HCT116 (cell line): ENCODE measurements at places on chromosomes 11 and 22. TPM values are rescaled to one million over a fixed set of nuclear protein-coding genes. Genes with fewer than 3 reads are reported as not detected.
A peak's percentile ranks its signal among the peaks of the same experiment; 100 is the strongest.

Gene TTC38
- 22.9 TPM for total RNA-seq

Gene TPBGL
- 0.12 TPM for total RNA-seq

DNA sequence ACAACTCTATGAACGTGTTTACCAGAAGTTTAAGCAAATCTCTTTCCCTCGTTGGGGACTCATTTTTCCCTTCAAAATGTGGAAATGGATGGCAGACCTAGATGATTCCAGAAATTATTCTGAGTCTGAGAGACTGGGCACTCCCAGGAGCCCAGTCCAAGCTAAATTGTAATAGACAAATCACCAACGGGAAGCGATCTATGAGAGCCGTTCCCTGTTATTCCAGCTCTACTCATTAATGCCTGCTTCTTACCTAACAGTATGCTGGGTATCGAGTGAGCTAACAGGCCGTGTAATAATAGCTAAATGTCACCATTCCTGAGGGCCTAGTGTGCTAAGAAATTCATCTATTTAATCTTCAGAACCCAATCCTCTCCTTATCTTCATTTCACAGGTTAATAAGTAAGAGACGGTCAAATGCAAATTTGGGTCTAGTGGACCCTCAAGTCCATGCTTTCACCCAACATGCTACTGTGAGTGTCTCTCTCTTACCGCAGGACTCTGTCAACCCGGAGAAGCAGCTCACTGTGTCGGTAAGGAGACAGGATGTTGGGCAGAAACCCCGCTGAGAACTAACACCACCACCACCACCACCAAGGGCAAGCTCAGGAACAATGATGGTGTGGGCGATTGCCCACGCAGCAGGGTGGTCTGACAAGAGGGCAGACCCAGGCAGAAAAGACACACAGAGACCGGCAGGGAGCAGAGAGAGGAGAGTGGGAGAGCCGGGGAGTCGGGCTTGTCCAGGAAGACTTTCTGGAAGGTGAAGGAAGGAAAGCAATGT lies 57.1 kb upstream of the TIMP3 start:
- H3K27ac ChIP-seq: no peak overlapping the region
- H3K4me1 ChIP-seq: peaks cover 21% of the 10 kb centered on the region
- no peak for DNase-seq
- H3K36me3 ChIP-seq: no peaks in the 10 kb centered on the region
- no peaks in the 10 kb centered on the region for H3K27me3 ChIP-seq

DNA sequence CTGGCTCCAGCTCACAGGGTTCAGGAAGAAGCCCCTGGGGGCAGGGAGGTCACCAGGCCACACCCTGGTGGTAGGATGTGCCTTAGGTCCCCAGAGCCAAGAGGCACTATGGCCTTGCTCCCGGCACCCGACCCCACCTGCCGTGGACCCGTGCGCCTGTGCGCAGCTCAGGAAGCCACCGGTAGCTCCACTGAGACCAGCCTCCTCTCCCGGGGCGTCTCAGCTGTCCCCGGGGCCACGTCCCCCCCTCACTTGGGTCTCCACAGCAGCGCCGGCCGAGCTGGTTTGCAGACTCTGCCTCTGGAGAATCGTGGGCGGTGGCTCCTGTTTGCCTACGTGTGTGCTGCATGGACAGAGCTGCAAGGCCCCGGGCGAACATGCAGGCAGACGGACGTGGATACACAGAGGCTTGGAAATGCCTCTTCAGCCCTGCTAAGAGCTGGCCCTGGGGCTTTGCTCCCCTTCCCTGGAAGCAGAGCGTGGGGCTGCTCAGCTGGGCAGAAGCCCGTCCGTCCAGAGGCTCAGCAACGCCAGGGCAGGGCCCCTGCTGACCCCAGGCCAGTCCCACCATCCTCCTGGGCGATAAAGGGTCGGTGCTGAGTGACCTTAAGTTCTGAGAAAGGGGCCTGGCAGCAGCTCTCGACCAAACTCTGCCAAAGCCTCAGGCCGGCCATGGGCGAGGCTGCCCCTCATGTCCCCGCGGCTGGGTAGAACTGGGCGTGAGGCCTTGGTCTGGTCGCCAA lies 15.3 kb upstream of the MUC5B start:
- DNase-seq: no peak
- no peak overlapping the region for H3K27ac ChIP-seq
- no peaks in the 10 kb centered on the region for H3K27me3 ChIP-seq
- H3K36me3 ChIP-seq: no peaks in the 10 kb centered on the region
- peaks cover 13% of the 10 kb centered on the region for H3K4me1 ChIP-seq

GRCh38 chr11:3949125-3949524 lies 93.7 kb downstream of the STIM1 start:
- H3K36me3 ChIP-seq: no peaks in the 10 kb centered on the region
- DNase-seq: no peak
- no peaks in the 10 kb centered on the region for H3K4me1 ChIP-seq

- peaks cover 69% of the 10 kb centered on the region for H3K4me1 ChIP-seq
- DNase-seq: no peak
- H3K36me3 ChIP-seq: no peaks in the 10 kb centered on the region
These were observed 4.3 kb downstream of the ATL3 start for GRCh38 chr11:63666874-63667273.

DNA sequence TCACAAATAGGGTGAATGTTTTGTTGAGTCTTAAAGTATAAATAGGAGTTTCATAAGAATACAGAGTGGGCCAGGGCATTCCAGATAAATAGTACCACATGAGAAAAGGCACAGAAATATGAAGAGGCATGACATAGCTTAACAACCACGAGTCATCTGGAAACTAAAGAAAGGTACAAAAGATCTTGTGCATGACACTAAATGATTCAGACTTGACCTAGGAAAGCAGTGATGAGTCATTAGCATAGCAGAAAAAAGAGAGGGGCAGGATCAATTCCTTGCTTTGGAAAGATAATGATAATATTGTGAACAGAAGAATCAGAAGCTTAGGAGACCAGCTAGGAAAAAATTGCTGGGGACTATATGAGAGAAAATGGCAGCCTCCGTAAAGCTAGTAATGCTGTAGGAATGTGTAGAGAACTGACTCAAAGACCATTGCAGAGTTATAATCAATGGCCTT lies 47.6 kb upstream of the FIBIN start:
- DNase-seq: no peak
- H3K36me3 ChIP-seq: no peaks in the 10 kb centered on the region
- no peaks in the 10 kb centered on the region for H3K27me3 ChIP-seq
- no peak overlapping the region for H3K4me3 ChIP-seq
- no peak overlapping the region for H3K27ac ChIP-seq

- H3K4me1 ChIP-seq: peaks cover 83% of the 10 kb centered on the region
- H3K4me3 ChIP-seq: peak overlapping the region; percentile 24
- no peaks in the 10 kb centered on the region for H3K27me3 ChIP-seq
- no peaks in the 10 kb centered on the region for H3K36me3 ChIP-seq
- peak; percentile 84 for DNase-seq
These were observed 35.2 kb downstream of the MAML2 start for GRCh38 chr11:96307776-96308140.
